ENCODE measurements at places on chromosomes 1 and 21.

DNA sequence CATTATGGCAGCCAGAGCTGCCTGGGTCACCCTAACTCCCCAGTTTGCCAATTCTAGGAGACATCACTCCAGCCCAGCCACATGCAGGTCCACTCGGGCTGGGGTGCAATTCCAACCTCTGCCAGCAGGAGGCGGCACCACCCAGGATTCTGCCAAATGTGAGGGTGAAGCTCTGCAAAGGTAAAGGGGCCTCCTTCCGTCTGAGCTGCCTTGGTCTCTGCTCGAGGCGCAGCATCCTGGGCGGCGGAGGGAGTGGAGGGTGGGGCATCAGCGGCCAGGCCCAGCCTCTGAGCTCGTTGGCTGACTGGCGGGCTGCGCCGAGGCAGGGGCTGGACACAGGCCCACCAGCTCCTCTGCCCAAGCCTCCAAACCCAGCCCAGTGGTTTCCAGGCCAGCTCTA is 63.8 kb downstream of the ARHGEF16 start:
- DNase-seq: no peak

GRCh38 chr1:209291715-209292114 is 291.8 kb upstream of the CAMK1G start:
- DNase-seq: no peak

GRCh38 chr1:73811798-73812197 is 386.2 kb downstream of the LRRIQ3 start:
- DNase-seq: no peak

DNA sequence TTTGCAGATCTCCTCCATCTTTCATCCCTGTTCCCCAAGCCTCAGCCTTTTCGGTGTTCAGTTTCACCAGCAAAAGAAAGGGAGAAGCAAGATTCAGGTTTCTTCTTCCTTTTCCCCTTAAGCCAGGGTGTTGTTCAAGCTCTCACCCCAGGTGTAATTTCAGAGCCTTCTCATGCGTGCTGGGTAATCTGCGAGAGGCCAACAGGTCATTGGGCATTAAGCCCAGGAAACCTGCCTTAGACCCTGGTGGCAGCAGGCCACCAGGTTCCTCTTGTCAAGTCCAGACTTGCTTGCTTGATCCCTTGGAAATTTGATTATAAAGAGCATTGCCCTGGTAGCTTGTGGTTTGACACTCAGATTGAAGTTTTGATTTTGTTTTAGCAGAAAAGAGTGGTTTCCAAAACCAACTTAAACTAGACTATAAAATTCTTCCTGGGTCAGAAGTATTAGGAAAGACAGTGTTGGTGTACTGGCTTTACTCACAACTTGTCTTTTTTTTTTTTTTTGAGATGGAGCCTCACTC is 6.9 kb downstream of the AKR1A1 start:
- no peak for DNase-seq

DNA sequence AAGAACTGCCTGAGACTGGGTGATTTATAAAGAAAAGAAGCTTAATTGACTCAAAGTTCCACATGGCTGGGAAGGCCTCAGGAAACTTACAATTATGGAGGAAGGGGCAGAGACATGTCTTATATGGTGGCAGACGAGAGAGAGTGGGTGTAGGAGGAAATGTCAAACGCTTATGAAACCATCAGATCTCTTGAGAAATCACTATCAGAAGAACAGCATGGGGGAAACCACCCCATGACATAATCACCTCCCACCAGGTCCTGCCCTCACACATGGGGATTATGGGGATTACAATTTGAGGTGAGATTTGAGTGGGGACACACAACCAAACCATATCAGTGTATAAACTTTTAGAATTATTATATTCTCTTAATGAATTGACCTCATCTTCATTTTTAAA is 335.9 kb upstream of the DPYD start:
- DNase-seq: no peak

DNA sequence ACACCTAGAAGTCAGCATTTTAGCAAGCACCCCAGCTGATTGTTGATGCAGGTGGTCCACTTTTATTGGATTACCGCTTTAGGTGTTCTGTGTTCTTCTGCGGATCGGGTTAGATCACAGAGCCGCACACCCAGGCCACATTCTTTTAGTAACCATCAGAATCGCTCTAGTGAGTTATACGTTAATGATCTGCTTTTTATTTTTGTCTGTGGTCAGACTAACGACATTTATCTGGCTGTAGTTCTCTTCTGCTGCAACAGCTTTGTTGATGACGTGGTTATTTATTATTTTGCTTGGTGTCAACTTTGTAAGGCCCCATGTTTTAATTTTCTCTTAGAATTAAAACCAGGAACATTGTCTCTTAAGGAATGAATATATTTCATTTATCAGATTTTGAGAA is 18.2 kb downstream of the SCCPDH start:
- DNase-seq: no peak

DNA sequence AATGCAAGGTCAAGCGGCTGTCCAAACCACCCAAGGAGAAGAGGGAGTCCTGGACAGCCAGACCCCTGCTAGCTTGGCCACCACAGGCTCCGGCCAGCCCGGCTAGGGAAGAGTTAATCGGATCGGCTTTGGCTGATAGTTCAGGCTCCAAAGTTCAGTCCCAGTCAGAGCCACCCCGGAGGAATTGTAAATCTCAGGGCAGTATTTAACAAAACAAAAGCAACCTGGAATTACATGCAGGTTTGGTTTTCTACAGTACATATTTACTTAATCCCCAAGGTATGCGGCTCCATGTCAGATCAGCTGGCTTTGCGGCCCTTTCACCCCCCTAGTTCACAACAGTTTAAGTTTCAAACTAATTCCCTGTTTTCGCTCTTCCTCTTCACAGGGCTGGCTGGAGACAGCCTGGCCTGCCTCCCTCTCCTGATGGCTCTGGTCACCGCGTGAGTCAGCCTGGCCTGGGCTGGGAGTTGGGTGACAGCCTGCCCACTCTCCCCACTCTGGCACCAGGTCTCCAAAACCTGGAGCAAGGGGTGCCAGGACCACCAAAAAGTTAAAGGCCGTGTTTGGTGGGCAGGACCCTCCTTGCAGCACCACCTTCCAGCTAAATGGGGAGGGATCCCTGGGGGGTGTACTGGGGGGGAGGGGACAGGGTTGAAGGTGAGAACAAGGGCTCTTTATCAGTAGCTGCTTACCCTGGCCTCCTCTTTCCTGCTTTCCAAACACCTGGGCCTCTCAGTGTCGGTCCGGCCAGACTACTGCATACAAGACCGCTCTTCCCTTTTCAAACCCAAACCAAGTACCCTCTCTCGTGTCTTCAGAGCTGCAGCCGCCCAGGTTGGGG is 1.9 kb downstream of the DHRS3 start:
- no peak for DNase-seq

DNA sequence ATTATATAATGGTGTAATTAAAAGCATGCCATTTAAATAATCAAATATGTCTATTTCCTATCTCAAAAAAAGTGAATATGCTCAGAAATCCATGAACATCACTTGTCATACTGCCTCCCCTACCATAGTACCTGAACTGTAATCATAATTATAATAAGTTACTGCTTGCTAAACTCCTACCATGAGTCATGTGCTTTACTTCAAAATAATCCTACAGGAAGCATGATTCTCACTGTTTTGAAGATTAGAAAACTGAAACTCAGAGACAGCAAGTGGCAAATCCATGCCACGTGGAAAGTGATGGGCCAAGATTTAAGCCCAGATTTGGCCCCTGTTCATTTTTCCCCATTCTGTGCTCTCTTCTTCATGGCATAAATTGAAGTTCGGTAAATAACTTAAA is 5.2 kb downstream of the LRRC7 start:
- no peak for DNase-seq

DNA sequence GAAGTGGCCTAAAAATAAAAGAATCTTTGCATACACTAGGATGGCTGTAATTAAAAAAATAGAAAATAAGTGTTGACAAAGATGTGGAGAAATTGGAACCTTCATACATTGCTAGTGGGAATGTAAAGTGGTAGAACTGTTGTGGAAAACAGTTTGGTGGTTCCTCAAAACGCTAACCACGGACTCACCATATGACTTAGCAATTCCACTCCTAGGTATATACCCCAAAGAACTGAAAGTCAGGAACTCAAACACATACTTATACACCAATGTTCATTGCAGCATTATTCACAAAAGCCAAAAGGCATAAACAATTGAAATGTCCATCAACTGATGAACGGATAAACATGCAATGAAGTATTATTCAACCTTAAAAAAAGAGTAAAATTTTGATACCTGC is 10.8 kb upstream of the HMGCL start:
- no peak for DNase-seq

All from Panc1 (cell line).